ENCODE measurements at places on chromosomes 12 and 14.

- no peak for DNase-seq
Measured at GRCh38 chr12:64385468-64385867, 5.1 kb downstream of the C12orf56 start.

DNA sequence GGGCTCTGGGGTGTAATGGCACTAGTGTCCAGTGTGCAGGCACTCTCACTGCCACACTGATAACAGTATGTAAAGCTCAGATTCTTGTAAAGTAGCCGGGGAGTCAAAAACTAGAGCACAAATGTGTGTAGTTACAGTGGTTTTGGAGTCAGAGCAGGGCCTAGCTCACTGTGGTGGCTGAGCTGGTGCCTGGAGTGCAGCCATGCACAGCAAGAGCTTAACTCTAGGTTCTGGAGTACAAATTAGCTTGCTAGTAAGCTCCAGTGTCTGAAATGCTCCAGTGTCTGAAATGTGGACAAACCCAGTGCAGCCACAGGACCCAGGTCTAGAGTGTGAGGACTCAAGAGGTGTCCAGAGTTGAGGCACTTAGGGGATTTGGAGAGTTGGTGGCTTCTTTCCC is 149.2 kb downstream of the MSRB3 start:
- DNase-seq, result no peak

DNA sequence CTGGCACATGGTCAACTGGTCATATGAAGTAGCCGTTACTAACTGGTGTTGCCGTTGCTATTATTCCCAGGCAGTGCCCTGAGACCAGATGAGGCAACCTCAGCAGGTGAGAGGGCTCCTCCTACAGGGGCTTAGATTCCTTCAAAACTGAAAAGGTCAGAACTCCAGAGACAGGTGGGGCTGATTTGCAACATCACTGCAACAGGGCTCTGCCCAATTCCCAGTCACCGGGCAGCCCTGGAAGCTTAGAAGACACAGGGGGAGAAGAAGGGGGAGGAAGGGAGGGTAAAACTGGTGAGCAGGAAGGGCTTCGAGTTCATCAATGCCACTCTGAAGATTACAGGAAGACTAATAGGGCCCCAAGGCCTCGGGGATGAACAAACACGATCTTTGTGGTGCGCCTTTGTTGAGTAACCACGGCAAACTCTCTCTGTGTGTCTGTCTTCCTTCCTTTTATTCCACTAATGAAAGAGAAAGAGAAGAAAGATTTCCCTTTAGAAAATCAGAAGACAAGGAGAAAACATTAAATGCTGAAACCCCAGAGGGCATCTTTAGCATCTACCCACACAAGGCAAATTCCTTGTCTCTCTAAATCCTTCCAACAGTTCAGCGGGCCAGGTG is 749.1 kb upstream of the TBX3 start:
- no peak for DNase-seq

GRCh38 chr12:4587108-4587507 is 25.1 kb downstream of the DYRK4 start:
- no peak for DNase-seq

GRCh38 chr12:71092290-71092689 is 65.5 kb downstream of the TSPAN8 start:
- DNase-seq, result no peak

GRCh38 chr14:69818758-69819191 is 21.7 kb upstream of the SLC10A1 start:
- peak; percentile 78 for DNase-seq

GRCh38 chr14:102931580-102932285 is 9.3 kb downstream of the AMN start:
- no peak for DNase-seq

DNA sequence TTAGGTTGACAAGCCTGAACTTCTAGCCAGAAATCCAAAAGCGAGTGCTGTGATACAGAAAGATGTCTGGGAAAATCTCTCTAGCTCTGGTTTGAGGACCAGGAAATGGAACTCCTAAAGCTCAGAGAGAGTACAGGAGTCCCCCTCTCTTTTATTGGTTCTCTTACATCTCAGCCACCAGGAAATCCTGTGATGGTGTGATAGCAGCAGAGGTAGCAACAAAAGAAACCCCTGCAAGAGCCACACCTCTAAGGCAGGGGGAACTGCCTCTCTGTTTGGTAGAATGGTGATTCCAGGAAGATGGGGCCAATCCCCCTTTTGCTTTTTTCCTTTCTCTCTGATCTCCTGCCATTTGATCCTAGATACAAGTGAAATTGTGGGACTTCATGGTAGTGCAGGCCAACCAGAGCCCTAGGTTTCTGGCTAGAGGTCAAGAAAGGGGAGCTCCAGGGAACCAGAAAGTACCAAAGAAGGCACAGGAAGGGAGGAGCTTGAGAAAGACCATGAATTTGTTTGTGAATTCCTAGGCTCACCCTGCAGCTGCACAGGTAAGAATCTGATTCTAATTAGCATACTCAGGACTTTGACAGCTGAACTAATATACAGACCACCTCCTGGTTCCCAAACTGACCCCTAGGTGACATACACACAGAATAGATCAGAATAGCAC is 88.5 kb downstream of the PAPLN start:
- peak; percentile 30 for DNase-seq

- no peak for DNase-seq
Measured at GRCh38 chr12:77062846-77063461, 2.4 kb downstream of the E2F7 start.
